ENCODE measurements at places on chromosomes 5 and 9.

DNA sequence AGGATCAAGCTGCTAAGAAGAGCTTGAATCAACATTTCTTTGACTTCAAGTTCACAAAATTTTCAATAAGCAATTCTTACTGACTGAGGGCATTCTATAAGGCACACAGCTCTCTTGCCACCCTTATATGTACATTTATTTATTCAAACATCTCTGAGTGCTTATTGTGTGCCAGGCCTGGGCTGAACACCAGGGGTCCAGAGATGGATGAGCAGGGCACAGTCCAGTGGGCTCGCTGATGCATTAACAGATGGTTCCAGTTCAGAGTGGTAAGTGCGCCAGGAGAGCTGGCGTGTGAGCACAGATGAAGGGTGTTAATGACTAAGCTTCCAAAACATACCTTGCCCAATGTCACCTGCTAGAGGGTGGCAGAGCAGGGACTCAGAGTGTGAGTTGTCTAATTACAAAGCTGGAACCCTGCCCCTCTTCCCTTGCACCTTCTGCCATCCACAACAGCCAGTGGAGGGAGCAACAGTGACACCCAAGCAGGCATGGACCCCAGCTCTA lies 24.6 kb downstream of the ALG2 start:
- no peak for DNase-seq

DNA sequence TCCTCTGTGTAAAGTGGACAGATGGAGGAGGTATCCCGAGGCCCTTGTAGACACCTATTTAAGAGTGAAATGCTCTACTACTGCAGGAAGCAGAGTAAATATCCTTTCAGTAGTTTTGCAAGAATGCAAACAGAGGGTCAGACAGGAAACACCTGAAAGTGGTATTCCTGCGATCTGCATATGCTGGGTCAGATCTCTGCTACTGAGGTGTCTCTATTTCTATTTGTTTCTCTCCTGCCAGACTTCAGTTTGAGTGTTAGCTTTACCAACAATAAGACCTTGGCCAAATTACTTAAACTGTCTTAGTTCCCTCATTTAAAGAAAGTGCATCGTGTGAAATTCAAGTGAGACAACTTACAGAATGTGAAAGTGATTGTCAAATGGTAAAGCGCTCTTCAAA lies 47.6 kb downstream of the JAKMIP2 start:
- DNase-seq, result no peak

DNA sequence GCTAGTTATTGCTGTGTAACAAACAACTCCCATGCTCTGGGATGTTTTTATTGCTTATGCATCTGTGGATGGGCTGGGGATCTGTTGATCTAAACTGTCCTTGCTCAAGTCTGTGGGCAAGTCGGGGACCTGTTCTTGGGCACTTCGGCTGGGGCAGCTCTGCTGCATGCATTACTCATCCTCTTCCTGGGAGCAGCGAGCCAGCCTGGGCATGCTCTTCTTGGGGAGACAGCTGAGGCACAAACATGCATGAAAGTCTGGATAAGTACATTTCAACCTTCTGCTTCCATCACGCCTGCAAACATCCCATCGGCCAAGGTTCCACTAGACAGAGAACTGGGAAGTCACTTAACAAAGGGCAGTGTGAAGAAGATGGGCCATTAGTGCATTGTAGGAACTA lies 66.3 kb downstream of the ANKRD33B start:
- DNase-seq, result no peak

DNA sequence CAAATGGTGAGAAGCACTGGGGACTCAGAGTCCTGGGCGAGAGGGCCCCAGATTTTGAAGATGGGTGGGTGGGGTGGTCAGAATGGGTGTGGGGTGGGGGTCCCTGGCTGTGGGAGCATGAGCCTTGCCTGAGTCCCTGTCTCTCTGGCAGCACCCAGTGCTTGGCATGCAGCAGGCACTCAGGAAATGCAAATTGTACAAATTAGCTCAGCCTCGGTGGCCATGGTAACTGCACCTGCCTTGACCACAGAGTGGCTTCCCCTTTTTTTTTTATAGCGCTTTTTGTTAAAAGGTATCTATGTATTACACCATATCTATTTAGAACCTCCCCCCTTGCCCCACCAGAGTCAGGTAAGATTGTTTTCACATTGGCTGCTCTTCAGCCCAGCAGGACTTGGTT lies 19.2 kb upstream of the PITX1 start:
- no peak for DNase-seq

- no peak for DNase-seq
These were observed 194.4 kb downstream of the IZUMO3 start for GRCh38 chr9:24351258-24351657.

- DNase-seq, result no peak
These were observed 300.9 kb downstream of the RFX3 start for GRCh38 chr9:3224931-3225330.

DNA sequence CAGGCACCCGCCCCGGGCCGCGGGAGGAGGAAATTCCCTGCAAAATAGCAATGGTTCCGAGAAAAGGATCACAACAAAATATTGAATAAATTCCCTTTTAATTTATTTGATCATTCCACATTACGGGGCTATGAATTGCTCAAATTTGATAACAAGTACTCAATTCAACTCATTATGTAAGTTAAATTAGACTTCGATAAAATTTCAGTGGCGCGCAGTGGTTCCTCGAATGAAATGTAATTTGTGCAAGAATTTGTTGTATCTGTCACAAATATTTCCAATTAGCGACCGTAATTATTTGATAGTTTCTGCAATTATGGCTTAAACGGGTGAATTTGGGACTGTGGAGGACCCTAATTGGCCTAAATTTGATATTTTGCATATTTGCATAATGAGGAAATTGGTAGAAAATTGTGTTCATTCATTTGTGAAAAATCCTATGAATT lies 76.0 kb upstream of the TBCA start:
- no peak for DNase-seq
